ENCODE measurements at places on chromosomes 13 and 19.

DNA sequence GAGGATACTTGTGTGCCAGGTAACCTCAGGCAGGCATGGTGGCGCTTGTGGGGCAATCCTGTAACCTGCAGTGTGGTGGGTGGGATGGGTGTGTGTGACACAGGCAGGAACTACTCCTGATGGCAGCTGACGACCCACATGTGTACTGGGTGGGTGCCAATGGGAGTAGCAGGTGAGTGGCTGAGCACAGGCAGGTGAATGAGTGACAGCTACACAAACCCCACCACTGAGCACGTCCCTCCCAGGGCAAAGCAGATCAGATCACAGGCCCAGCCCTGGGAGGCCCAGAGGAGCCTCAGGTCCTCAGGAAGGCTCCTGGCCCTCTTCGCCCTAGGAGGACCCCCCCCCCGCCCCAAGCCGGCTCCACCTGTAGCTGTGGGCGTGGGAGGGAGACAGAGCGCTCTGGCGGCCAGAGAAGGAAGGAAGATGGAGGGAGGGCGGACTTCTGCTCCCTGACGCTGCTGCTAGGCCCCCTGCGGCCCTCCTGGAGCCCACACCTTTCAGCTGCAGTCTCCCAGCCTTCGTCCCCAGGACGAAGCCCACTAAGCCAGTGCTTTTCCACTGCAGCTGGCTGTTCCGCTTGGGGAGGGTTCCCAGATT lies 1.3 kb upstream of the ZNF181 start:
- H3K36me3 ChIP-seq = peaks cover 27% of the 10 kb centered on the region
- peaks cover 19% of the 10 kb centered on the region for H3K4me1 ChIP-seq
- H3K27ac ChIP-seq = peak overlapping the region; percentile 60
- peak overlapping the region; percentile 74 for H3K4me3 ChIP-seq
- no peak for DNase-seq

GRCh38 chr13:113650275-113650674 lies 7.7 kb downstream of the ATP4B start:
- peaks cover 3% of the 10 kb centered on the region for H3K27me3 ChIP-seq
- peaks cover 24% of the 10 kb centered on the region for H3K4me1 ChIP-seq
- H3K27ac ChIP-seq = no peak overlapping the region

DNA sequence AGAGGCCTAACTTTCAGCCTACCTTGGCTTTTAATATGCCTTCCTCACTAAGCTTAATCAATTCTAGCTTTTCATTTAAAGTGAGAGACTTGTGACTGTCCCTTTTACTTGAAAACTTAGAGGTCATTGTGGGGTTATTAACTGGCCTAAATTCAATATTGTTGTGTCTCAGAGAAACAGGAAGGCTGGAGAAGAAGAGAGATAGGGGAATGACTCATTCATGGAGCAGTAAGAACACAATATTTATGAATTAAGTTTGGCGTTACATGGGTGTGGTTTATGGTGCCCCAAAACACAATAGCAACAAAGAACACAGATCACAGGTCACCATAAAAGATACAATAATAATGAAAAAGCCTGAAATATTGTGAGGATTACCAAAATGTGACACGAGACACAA lies 612.1 kb downstream of the TBC1D4 start:
- peaks cover 2% of the 10 kb centered on the region for H3K36me3 ChIP-seq
- H3K27ac ChIP-seq = no peak overlapping the region
- H3K4me3 ChIP-seq = no peak overlapping the region
- DNase-seq = no peak
- H3K4me1 ChIP-seq = no peaks in the 10 kb centered on the region

DNA sequence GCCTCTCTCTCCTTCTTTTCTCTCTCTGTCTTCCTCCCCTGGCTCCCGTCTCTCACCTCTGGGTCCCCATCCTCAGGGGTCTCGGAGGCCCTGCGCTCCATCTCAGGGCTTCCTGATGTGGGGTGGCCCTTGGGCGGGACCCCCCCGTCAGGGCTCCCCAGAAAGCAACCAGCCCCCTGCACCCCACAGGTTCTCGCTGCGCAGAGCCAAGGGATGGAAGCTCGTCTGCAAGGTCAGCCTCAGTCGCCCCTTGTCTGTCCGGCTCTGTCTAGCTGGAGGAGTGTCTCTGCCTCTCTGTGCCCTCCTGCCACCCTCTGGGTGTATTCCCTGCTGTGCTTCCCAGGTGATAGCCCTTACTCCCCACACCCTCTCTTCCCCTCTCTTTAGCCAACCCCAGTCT lies at the start of gene SBK3:
TSS of gene SBK3 (minus strand) at position 101 of the 400 bp plus-strand sequence. CDS start at position 101, 0 bp downstream.
- peaks cover 38% of the 10 kb centered on the region for H3K27me3 ChIP-seq
- peaks cover 2% of the 10 kb centered on the region for H3K4me1 ChIP-seq
- DNase-seq = no peak
- H3K36me3 ChIP-seq = no peaks in the 10 kb centered on the region
- H3K27ac ChIP-seq = no peak within 1 kb of the TSS

GRCh38 chr13:59879281-59879680 lies 284.4 kb downstream of the DIAPH3 start:
- no peak overlapping the region for H3K27ac ChIP-seq
- peaks cover 3% of the 10 kb centered on the region for H3K36me3 ChIP-seq
- no peak overlapping the region for H3K4me3 ChIP-seq

DNA sequence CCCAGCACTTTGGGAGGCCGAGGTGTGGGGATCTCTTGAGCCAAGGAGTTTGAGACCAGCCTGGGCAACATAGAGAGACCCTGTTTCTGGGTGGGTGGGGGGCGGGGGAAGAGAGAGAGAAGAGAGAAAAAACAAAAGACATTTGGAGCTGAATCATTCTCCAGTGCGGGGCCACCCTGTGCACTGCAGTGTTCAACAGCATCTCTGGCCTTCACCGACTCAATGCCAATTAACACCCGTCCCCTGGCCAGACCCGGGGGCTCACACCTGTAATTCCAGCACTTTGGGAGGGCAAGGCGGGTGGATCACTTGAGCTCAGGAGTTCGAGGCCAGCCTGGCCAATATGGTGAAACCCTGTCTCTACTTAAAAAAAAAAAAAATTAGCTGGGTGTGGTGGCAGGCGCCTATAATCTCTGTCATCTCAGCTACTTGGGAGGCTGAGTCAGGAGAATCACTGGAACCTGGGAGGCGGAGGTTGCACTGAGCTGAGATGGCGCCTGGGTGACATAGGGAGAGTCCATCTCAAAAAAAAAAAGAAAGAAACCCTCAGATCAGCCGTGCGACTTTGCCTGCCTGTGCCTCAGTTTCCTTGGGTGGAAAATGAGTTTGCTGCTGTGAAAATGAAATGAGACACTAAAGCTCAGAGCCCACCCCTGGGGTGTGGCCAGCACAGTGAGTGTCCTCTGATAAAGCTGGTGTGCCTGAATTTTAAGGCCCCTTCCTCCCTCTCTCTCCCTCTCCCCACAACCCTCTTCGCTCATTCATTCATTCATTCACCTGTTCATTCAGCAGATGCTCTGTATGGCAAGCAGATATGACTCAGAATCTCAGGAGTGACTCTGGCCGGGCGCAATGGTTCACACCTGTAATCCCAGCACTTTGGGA lies 6.4 kb downstream of the KLF2 start:
- no peak overlapping the region for H3K27ac ChIP-seq
- H3K27me3 ChIP-seq = peaks cover 18% of the 10 kb centered on the region
- H3K36me3 ChIP-seq = no peaks in the 10 kb centered on the region
- peak; percentile 35 for DNase-seq

- no peak overlapping the region for H3K27ac ChIP-seq
- H3K36me3 ChIP-seq = peaks cover 2% of the 10 kb centered on the region
- H3K27me3 ChIP-seq = no peaks in the 10 kb centered on the region
- no peaks in the 10 kb centered on the region for H3K4me1 ChIP-seq
- DNase-seq = no peak
Observed at GRCh38 chr19:37885392-37885791, 21.0 kb downstream of the WDR87 start.

- H3K27me3 ChIP-seq = no peaks in the 10 kb centered on the region
- DNase-seq = no peak
- no peak overlapping the region for H3K4me3 ChIP-seq
- peaks cover 11% of the 10 kb centered on the region for H3K4me1 ChIP-seq
- peaks cover 19% of the 10 kb centered on the region for H3K36me3 ChIP-seq
- H3K27ac ChIP-seq = no peak overlapping the region
Observed at GRCh38 chr13:45352031-45352430, 11.0 kb upstream of the TPT1 start.

DNA sequence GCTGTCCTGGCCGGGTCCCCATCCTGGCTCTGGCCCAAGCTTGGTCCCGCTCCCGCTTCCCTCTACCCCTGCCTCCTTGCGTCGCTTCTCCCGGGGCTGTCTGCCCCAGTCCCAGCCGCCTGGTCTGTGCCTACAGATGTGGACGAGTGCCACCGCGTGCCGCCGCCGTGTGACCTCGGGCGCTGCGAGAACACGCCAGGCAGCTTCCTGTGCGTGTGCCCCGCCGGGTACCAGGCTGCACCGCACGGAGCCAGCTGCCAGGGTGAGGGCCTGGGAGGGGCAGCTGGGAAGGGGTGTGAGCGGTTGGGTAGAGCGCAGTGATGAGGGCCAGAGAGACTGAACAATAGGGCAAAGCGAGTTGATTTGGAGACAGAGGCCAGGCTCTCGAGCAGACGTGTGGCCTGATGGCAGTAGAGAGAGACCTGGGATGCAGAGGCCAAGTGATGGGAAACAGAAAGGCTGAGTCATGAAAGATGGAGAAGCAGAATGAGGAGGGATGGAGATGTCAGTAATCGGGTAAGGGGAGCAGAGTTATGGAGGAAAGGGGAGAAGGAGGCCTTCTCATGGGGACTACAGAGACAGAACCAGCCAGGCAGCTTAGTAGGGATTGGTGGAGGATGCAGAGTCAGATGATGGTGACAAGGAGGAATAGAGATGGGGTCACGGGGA lies 9.4 kb downstream of the LTBP4 start:
- H3K4me3 ChIP-seq = peak overlapping the region; percentile 78
- H3K27ac ChIP-seq = peak overlapping the region; percentile 87
- peaks cover 17% of the 10 kb centered on the region for H3K36me3 ChIP-seq
- no peaks in the 10 kb centered on the region for H3K27me3 ChIP-seq

- no peak overlapping the region for H3K27ac ChIP-seq
- peaks cover 9% of the 10 kb centered on the region for H3K27me3 ChIP-seq
- no peak for DNase-seq
- no peaks in the 10 kb centered on the region for H3K4me1 ChIP-seq
Observed at GRCh38 chr13:43687038-43687437, 99.7 kb downstream of the ENOX1 start.

- H3K4me3 ChIP-seq = peak within 1 kb of the TSS; percentile 46
- DNase-seq = peak; percentile 60
- H3K36me3 ChIP-seq = no peaks in the 10 kb centered on the region
- H3K4me1 ChIP-seq = peaks cover 4% of the 10 kb centered on the region
- peaks cover 81% of the 10 kb centered on the region for H3K27me3 ChIP-seq
Observed at GRCh38 chr19:49157445-49158224, at the start of gene TRPM4. Gene TRPM4 (plus strand): TSS chr19:49157792. CDS start chr19:49157867, 75 bp downstream.

- H3K27ac ChIP-seq = no peak overlapping the region
- H3K4me3 ChIP-seq = peak overlapping the region; percentile 10
- H3K4me1 ChIP-seq = peaks cover 43% of the 10 kb centered on the region
- H3K36me3 ChIP-seq = peaks cover 19% of the 10 kb centered on the region
- H3K27me3 ChIP-seq = no peaks in the 10 kb centered on the region
Observed at GRCh38 chr19:51357952-51358351, 8.2 kb downstream of the ETFB start.

DNA sequence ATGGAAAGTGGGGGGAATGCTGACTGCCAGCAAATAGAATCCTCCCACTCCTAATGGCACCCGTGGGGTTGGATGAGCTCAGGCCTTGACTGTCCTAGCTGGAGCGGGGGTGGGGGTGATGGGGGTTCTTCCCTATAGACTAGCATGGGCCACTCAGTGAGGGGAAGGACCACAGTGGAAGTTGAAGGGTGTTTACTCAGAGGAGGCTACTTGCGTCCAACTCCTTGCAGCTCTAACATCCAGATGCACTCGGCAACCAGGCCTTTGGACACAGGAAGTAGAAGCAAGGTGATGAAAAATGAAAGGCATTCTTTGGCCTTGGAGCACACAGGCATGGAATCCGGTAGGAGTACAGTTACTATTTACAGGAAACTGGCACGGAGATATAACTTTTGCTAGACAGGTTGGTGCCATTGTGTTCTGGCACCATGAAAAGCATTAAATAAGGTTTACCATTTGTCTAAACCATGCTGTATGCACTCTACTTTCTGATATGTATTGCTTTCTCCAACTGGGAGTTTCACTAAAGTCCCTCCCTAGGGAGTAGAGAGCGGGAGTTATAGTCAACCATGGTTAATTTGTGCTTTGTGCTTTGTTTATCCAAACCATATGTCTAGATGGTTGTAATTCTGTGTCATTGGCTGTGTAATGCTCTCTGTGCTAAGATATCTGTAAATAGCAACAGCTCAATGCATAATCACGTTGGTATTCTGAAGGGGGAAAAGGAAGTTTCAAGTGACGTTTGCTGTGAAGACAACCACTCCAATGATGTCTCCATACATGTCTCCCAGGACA lies 125.3 kb downstream of the TSHZ3 start:
- H3K4me3 ChIP-seq = no peak overlapping the region
- no peaks in the 10 kb centered on the region for H3K36me3 ChIP-seq
- peaks cover 7% of the 10 kb centered on the region for H3K27me3 ChIP-seq
- peaks cover 10% of the 10 kb centered on the region for H3K4me1 ChIP-seq
- no peak for DNase-seq

- DNase-seq = no peak
- peaks cover 26% of the 10 kb centered on the region for H3K36me3 ChIP-seq
- peaks cover 16% of the 10 kb centered on the region for H3K4me1 ChIP-seq
- no peak overlapping the region for H3K27ac ChIP-seq
- no peak overlapping the region for H3K4me3 ChIP-seq
Observed at GRCh38 chr19:45781214-45782161, 802 bp downstream of the DMPK start.

DNA sequence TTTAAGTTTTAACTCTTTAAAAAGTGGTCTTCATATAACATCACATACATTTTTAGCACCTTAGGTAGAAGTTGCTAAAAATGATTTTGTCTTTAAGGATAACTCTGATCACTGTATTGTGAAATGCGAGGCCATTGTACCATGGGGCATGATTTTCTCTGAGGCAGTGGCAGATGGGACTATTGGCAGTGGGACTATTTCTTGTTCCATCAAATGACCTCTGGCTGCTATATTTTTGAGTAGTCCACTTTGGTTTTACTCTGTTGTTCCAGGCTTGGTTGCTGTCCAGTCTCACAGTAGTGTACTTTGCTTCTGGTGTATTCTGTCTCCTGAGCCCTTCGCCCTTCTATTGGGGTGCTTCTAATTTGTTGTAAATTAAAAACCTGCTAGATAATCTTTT lies 156.5 kb downstream of the ATP8A2 start:
- H3K4me1 ChIP-seq = no peaks in the 10 kb centered on the region
- H3K36me3 ChIP-seq = no peaks in the 10 kb centered on the region
- H3K4me3 ChIP-seq = no peak overlapping the region

GRCh38 chr13:102914339-102914930 lies 68.6 kb downstream of the ERCC5 start:
- H3K27ac ChIP-seq = no peak overlapping the region
- H3K27me3 ChIP-seq = peaks cover 37% of the 10 kb centered on the region
- H3K4me3 ChIP-seq = no peak overlapping the region
- H3K4me1 ChIP-seq = no peaks in the 10 kb centered on the region

GRCh38 chr13:71685072-71685471 lies 181.9 kb downstream of the DACH1 start:
- H3K4me3 ChIP-seq = no peak overlapping the region
- no peaks in the 10 kb centered on the region for H3K4me1 ChIP-seq

DNA sequence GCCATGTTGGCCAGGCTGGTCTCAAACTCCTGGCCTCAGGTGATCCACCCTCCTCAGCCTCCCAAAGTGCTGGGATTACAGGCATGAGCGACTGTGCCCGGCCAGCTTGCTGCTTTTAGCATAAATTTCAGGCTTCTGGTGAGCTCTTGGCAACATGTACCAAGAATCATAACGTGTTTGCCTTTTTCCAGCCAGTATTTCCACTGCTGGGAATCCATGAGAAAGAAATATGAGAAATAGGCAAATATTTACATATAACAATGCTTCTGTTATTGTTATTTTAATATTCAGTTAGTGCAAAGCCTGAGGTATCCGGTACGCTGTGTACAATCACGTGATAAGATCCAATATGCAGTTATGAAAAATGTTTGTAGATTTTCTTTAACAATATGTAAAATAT lies 29.2 kb upstream of the CERS4 start:
- no peak overlapping the region for H3K27ac ChIP-seq
- no peaks in the 10 kb centered on the region for H3K27me3 ChIP-seq
- no peak for DNase-seq
- no peak overlapping the region for H3K4me3 ChIP-seq
- H3K4me1 ChIP-seq = peaks cover 7% of the 10 kb centered on the region
- no peaks in the 10 kb centered on the region for H3K36me3 ChIP-seq
